ENCODE measurements at places on chromosomes 5 and 9.
A peak's percentile ranks its signal among the peaks of the same experiment; 100 is the strongest.

DNA sequence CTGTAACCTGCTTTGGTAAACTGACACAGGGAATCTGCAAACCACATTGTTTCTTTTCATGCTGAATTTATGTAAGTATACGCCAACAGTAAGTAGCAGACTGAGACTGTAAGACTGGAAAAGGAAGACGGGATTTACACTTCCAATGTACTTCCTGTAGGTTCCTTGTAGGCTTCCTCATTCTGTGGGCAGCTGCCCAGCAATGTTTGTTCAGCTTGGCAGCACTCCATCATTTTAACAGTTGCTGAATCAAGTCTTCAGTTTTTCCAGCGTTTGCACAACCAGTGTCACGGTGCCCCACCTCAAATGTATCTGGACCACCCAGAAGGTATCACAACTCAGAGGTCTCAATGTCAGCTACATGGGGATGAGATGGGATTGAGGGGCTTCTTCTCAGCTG is 232.6 kb downstream of the PRDM9 start:
- no peak for DNase-seq

DNA sequence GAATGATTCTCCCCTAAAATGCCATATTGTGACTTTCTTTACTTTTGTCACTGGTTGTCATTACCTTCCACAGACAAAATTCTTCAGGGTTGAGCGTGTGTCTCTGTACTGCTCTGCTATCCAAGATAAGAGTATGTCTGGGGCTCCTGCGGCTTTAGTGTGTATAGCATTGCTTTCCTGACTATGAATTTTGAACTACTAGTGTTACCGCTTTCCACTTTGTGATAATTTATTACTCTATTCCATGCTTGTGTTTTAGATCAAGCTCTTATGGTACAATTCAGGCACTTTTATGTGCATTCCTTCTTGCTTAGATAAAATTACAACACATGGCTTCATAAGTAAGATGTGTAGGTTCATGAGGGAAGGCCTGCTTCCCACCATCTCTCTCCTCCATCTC is 51.5 kb upstream of the MEF2C start:
- no peak for DNase-seq

- DNase-seq: no peak
Measured at GRCh38 chr9:15138357-15138686, 168.7 kb downstream of the TTC39B start.

- DNase-seq: no peak
Measured at GRCh38 chr5:96876292-96876850, at the start of gene ERAP2. ERAP2 (plus strand) TSS chr5:96876500; CDS start chr5:96879686, 3,186 bp downstream.

GRCh38 chr9:127698985-127699670 is 7.7 kb upstream of the CFAP157 start:
- DNase-seq: peak; percentile 77

DNA sequence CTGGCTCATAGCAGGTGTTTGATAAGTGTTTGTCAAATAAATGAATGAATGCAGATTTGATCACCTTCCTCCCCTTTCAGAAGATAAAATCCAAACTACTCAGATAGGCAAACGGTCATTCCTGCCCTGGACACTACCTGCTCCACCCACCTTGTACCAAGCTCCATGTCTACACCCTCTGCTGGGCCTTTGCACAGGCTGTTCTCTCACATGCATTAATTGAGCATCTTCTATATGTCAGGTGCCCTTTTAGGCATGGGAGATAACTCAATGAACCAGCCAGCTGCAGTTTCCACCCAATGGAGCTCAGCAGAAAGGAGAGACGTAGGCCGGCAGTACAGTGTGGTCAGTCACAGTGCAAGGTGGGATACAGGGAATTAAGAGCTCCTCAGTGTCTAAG is 102.3 kb upstream of the CPEB4 start:
- DNase-seq: no peak

DNA sequence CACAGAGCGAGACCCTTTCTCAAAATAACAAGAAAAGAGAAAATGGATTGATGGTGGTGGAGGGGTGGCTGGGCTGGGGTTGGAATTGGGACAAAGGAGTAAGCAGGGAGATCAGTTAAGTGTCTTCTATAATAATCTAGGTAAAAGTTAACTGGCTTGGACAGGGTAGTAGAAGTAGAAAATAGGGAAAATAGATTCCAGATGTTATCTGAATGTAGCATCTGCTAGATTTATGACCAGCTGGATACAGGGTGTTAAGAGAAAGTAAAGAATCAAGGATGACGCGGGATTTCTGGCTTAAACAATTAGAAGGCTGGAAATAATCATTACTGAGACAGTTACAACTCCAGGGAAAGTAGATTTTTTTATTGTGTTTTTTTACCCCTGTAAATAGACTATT is 13.0 kb downstream of the PPP6C start:
- no peak for DNase-seq

GRCh38 chr5:95962785-95963184 is 1.1 kb upstream of the ELL2 start:
- DNase-seq: no peak

GRCh38 chr9:123860603-123861002 is 69.3 kb downstream of the DENND1A start:
- DNase-seq: no peak

- DNase-seq: no peak
Measured at GRCh38 chr5:53603009-53603687, 42.7 kb downstream of the NDUFS4 start.

- no peak for DNase-seq
Measured at GRCh38 chr5:56677690-56678305, 137.6 kb upstream of the MAP3K1 start.

GRCh38 chr9:95095641-95096355 is 221.7 kb downstream of the FANCC start:
- DNase-seq: no peak

DNA sequence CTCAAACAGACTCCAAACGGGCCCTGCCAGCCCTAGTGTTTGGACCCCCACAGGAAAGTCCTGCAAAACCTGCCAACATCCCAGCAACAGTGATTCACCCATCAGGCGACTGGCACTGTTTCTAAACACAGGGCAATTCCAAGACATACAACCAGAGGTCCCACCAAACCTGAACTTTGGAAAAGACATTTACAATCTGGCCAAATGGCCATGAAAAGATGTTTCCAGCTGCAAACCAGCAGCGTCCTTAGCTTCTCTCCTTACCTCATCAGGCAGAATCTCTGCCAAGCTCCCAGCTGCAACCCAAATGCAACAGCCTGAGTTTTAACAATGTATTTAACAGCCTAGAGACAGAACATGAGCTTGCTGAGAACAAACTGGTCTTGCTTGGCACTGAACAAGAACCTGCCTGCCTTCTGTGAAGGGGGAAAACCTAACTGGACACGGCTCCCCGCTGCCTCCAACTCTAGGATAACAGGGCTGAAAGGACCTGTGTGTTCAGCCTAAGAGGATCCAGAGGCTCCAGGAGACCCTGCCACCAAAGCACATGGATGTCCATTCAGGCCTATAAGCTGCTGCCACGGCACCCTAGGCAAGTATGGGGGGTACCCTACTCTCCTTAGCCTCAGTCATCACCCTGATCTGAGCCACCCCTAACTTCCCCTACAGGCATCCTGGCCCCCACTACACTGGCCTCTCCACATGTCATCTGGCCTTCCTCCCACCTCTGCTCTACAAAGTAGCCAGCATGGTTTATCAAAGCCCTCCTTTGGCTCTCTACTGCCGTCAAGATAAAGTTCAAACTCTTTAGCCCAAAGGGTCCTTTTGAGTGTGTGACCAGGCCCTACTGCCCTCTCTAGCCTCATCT is 5.6 kb downstream of the P4HA2 start:
- DNase-seq: no peak

DNA sequence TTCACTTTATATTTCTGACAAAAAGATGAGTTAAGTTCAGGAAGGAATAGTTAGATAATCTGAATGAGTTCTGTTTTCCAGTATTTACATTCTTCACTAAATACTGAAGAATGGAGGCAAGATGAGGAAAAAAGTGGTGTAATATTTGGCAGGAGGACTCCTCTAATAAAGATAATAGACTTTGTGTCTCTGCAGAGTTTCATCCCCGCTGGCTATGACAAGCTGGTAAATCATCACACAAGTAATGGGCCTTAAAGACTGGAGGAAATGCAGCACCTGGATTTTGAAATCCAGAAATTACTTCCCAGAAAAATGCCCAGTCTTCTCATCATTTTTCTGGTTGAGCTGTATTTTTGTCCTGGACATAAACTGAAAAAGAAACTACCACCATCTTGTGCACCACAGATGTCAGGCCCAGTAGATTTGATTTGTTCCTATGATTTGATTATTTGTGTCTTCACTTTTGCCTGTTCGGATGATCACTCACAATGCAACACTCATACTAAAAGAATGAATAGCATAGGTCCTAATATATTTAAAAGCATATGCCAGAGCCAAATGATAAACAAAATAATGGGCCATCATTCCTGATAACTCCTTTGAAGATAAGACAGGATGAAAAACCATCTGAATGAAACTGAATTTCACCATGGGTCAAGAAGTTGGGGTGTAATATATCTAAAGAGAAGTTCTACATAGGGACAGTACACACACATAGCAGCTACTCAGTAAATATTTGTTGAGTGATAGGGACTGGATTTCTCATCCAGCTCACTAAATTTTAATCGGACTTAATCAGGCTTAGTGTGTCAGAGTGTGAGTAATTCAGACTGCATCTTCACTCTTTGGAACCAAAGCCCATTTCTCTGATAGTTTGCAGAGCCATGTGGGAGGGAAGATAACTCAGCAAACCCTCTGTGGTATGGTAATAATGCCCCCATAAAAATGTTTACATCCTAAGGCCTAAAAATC is 200.5 kb downstream of the HINT1 start:
- DNase-seq: no peak

- DNase-seq: no peak
Measured at GRCh38 chr9:114291886-114292590, 30.9 kb upstream of the ORM1 start.

- no peak for DNase-seq
Measured at GRCh38 chr5:142758062-142758795, 11.9 kb upstream of the ARHGAP26 start.

DNA sequence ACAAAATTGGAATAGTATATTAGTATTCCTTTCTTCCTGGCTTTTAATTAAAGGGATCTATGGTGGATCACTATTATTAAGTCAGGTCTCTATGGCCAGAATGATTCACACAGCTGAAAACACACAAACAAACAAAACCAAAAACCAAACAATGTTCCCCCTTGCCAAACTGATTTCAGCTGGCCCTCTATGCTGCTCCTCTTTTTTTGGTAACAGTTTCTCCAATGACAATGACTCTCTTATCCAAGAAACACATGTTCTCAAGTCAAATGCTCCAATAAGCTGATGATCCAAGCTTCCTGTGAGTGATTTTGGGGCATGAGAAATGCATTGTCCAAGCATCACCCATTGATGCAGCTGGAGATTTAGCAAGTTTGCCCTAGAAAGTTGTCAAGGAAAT is 193.4 kb upstream of the TUT7 start:
- DNase-seq: no peak

GRCh38 chr5:55554585-55555202 is 19.9 kb upstream of the PLPP1 start:
- no peak for DNase-seq

DNA sequence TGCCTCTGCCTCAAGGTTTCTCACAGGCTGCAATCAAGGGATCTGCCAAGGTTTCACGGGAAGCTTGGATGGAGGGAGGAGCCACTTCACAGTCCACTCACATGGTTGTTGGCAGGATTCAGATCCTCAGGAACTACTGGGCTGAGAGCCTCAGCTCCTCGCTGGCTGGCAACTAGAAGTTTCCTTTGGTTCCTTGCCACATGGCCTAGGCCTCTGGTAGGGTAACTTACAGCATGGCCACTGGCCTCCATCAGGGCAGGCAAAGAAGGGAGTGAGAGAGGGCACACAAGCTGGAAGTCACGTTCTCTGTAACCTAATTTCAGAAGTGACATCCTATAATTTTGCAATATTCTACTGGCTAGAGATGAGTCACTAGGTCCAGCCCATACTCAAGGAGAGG is 32.2 kb downstream of the SPOCK1 start:
- DNase-seq: no peak

DNA sequence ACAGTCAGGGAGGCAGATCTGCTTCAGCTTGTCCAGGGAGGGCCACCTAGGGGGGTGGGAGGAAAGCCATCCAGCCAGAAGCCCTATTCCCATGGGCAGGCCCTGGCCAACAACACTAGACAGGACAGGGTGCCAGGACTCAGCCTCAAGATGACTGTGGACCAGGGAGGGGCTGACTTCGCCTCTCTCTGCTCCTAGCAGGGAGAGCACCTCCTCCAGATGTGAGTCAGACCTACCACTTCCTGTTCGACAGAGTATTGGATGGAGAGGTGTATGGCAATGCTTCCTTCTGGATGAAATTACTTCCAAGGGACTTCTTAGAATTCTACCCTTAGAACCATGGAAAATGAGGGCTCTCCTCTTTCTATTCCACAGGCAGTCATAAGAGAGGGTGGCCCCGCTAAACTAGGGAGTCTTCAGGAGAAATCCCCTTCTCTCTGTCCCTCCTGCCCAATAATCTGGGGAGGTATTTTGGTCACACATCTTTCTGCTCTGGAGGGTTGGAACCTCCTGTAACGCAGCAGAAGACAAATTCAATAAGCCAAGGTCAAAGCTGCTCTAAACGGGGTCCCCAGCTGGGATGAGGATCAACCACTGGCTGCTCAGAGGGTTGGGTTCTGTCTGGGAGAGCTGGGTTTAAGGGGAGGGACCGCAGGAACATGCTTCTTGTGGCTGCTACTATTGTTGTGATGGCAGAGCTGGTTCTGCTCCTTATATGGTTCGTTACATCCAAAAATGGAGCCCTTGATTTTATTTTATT is 23.2 kb upstream of the RCL1 start:
- DNase-seq: no peak

GRCh38 chr5:57181154-57181553 is 7.3 kb downstream of the GPBP1 start:
- DNase-seq: no peak

DNA sequence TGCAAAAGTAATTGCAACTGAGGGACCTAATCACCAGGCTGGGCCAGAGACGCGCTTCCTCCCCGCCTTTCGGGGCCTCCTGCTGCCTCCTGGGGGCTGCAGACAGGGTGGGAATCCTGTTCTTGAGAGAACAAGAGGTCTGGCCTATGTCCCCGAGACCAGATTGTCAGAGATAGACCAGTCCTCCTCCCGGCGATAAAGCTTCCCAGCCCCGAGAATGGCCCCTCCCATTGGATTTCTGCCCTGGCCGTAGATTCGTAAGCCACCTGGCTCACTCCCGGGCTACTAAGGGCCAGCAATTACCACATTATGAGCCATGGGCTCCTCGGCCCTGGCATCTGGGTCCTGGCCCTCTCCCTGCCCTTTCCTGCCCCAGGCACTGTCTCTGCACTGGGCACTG is 70.4 kb downstream of the HRH2 start:
- DNase-seq: no peak

- DNase-seq: no peak
Measured at GRCh38 chr5:95244479-95244878, 40.4 kb downstream of the MCTP1 start.
